ENCODE measurements at places on chromosomes 7 and 10.

GRCh38 chr10:10662716-10663408 is 354.8 kb upstream of the CELF2 start:
- no peak for DNase-seq

GRCh38 chr7:155360495-155361345 is 63.0 kb downstream of the INSIG1 start:
- no peak for DNase-seq

DNA sequence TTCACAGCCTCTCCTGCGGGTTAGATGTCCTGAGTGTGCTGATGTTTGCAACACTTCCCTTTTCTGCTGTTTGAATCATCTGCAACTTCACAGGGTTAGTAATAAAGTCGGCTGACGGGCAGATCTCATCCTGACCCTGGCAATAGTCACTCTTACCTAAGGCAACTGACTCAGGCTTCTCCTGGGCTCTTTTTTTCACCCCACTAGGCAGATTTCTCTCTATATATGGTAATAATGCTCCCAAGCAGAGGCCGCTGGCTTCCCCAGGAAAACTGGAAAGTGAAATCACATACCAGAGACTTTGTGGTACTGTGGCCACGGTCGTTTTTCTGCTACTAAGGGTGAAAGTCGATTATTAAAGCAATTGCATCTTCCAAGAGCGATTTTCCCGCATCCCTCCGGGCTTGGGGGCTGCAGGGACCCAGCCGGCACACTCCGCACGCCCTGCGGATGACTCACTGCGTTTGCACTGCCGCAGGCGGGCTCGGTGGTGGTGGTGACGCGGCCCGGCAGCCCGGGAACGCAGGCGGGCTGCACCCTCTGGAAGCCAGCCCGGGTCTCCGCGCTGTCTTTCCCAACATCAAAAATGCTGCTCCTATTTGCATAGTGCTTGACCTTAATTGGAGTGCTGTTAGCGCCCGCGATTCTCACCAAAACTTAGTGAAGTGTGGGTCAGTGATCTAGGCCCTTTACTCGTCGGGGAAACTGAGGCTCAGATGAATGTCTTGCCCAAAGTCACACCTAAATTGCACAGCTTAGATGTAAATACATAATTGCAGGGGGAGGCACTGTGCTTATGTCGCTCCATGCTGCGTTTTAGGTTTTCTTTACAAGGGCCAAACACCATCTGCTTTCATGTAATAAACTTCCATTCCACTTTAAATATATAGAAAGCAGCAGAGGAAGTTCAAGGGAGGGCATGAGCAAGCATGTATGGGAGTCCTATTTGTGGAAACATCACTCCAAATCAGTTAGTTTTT is 47.6 kb upstream of the ITGB1 start:
- peak; percentile 28 for DNase-seq

GRCh38 chr7:15236952-15237351 is 324.9 kb downstream of the AGMO start:
- no peak for DNase-seq

- DNase-seq: no peak
Observed at GRCh38 chr10:98240524-98240923, 27.5 kb downstream of the LOXL4 start.

- no peak for DNase-seq
Observed at GRCh38 chr10:75283078-75283670, 47.4 kb upstream of the COMTD1 start.

GRCh38 chr10:11176746-11177145 is 159.1 kb downstream of the CELF2 start:
- DNase-seq: peak; percentile 11

- no peak for DNase-seq
Observed at GRCh38 chr7:959271-959670, 4.8 kb upstream of the ADAP1 start.

- no peak for DNase-seq
Observed at GRCh38 chr10:126331101-126331500, 57.2 kb downstream of the ADAM12 start.

DNA sequence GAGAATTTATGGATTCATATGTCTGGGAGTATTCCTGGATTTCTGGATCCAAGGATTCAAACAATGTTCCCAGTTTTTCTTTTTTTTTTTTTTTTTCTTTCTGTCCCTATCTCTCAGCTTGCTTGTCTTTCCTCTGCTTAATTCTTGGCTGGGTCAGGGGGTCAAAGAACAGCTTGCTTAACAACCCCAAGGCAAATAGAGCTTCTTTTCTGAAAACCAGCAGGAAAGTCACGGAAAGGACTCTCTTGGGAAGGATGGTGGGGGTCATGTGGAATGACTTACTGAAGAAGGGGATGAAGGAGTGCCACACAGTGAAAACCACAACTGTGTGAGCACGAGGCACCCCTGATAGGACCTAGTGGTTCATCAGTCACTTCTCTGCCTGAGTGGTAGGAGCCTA is 36.1 kb downstream of the GRK5 start:
- DNase-seq: no peak

DNA sequence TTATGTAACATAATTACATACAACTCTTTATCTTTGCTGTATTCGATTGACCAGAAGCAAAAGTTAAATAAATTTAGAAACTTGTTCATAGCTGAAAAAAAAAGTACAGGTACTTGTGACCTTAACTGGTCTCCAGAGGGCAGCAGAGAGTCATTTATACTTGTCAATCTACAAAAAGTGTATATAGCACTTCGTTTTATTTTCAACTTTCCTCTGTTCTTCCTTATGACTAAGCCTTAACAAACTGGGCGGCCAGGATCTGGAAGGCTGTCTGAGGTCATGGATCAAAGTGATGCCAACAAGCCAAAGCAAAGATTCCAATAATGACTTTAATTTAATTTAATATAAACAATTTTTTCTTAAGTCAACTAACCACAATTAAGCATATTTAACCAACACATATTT is 29.8 kb downstream of the C10orf67 start:
- no peak for DNase-seq

- DNase-seq: no peak
Observed at GRCh38 chr7:69256634-69257081, 341.6 kb upstream of the AUTS2 start.

DNA sequence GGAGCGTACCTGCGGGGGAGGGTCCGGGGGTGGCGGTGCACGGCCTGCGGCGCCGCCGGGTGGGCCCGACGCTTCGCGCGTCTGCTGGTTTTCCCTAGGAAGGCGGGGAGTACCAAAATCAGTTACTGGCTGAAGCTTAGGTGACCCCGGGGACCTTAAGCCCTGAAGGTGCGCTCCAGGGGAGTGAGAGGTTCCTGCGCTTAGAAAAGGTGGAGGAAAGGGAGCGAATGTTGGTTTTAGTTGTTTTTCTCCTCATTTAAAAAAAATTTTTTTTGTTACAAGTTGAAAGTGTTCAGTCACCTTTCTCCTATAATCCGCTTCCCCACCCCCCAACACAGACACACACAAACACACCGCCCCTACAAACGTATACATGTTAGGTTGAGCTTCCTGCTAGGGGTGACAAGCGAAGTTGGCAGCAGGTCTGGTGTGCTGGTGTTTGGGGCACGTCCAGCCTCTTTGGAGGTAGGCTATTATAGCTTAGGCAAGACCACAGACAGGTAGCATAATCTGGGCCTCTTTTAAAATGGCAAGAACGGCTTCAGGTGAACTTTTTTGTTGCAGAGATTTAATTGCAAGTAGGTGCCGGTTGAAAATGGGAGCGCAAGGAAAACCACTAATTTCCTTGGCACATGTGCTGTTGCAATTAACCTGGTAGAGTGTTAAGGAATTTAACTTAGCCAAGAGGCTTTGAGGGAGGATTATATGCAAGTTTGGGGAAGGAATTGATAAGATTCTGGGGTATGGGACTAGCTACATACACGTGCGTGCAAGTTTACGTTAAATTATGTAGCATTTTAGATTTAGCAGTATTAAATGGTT is 945 bp downstream of the ADD3 start:
- DNase-seq: peak; percentile 13

- DNase-seq: no peak
Observed at GRCh38 chr10:87705339-87705738, 45.7 kb downstream of the PAPSS2 start.

GRCh38 chr10:98242823-98243222 is 25.2 kb downstream of the LOXL4 start:
- DNase-seq: no peak

DNA sequence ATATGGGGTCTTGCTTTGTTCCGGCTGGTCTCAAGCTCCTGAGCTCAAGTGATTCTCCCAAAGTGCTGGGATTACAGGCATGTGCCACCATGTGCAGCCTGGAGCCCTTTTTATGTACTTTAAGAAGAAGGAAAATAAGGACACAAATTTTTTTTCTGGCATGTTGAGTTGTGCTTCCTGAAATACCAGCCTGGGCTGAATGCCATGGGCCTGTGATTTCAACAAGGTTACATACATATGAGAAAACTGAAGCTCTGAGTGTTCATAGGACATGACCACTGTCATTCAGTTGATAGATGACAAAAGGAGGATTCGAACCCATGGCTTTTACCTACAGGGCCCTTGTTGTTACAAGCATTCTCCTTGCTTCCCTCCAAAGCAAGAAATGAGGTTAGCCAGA is 36.1 kb downstream of the ST8SIA6 start:
- DNase-seq: no peak

DNA sequence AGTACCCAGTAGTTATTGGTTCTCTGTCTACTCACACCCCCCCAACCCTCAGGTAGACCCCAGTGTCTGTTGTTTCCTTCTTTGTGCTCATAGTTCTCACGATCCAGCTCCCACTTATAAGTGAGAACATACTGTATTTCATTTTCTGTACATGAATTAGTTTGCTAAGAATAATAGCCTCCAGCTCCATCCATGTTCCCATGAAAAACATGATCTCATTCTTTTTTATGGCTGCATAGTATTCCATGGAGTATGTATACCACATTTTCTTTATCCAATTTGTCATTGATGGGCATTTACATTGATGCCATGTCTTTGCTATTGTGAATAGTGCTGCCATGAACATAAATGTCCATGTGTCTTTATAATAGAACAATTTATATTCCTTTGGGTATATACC is 2.6 kb upstream of the FRMPD2 start:
- DNase-seq: no peak

DNA sequence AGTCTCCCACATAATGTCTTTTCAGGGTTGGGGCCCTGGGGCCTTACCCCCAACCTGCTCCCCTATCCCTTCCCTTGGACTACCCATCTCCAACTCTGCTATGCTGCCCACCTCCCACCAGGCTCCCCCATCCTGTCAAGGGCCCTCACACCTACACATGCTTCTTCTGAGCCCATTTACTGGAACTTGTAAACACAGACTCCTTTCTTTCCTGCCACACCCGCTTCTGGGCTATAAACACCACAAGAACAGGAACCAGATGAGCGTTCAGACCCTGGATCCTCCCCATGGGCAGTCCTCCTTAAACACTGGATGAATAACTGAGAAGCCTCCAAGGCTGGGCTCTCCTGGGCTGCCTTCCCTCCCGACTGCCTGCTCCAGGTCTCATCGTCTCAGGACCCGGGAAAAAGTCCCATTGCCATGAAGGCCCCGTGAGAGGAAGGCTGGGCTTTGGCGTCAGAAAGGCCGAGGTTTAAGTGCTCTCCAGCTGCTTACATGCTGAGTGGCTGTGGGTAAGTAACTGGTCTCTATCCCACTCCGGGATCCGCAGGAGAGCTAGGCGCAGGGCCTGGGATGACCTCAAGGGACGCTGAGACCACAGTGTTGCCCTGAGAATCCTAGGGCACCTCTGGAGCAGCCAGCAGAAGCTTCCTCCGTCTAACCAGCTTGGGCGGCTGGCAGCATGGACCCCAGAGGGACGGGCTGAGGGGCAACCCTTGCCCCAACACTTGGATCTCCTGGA is 15.6 kb upstream of the CRHR2 start:
- no peak for DNase-seq

All from activated T-helper 1 cell treated with Interleukin-2 at 50 U/mL for 16 hours (primary cell).